ENCODE measurements at places on chromosomes 5 and 9.

GRCh38 chr9:101027236-101027635 lies 1.3 kb upstream of the PLPPR1 start:
- no peak for DNase-seq

- DNase-seq, result no peak
Measured at GRCh38 chr5:170563824-170564567, 60.2 kb downstream of the KCNIP1 start.

DNA sequence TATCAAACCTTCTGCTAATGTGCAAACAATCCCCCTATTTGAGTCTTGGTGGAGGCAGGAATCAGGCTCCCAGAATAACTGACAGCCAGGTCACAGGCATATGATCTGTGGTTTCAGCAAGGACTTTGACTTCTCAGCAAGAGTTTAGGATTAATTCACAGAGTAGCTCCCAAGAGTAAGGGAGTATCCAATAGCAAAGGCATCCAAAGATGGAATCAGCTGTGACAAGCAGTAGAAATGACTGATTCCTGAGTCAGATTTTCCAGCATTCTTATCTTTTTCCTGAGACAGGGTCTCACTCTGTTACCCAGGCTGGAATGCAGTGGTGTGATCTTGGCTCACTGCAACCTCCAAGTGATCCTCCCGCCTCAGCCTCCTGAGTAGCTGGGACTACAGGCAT lies 108.3 kb downstream of the EPB41L4A start:
- DNase-seq, result no peak

- DNase-seq, result no peak
Measured at GRCh38 chr9:138072161-138072842, 194.7 kb downstream of the CACNA1B start.

GRCh38 chr9:74528207-74528606 lies 31.1 kb downstream of the RORB start:
- no peak for DNase-seq

- no peak for DNase-seq
Measured at GRCh38 chr5:63128018-63128417, 549.4 kb downstream of the LRRC70 start.

DNA sequence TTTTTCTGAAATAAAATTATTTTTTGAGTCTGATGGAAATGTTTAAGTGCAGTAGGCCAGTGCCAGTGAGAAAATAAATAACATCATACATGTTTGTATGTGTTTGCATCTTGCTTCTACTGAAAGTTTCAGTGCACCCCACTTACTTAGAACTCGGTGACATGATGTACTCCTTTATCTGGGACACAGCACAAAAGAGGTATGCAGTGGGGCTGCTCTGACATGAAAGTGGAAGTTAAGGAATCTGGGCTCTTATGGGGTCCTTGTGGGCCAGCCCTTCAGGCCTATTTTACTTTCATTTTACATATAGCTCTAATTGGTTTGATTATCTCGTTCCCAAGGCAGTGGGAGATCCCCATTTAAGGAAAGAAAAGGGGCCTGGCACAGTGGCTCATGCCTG lies 39.2 kb downstream of the FXN start:
- DNase-seq, result no peak

DNA sequence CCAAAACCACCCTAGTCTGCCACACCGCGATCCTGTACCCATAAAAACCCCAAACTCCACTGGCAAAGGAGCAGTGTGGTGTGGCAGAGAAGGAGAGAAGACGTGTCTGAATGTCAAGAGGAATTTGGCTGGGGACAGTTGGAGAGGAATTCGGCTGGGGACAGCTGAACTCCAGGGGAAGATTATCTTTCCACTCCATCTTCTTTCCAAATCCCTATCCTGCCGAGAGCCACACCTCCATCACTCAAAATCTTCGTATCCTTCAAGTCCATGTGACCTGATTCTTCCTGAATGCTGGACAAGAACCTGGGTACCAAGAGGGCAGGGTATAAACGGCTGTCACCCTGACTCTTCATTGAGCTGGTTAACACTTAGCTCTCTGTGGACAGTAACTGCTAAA lies 448.1 kb downstream of the ARHGEF28 start:
- DNase-seq, result no peak

DNA sequence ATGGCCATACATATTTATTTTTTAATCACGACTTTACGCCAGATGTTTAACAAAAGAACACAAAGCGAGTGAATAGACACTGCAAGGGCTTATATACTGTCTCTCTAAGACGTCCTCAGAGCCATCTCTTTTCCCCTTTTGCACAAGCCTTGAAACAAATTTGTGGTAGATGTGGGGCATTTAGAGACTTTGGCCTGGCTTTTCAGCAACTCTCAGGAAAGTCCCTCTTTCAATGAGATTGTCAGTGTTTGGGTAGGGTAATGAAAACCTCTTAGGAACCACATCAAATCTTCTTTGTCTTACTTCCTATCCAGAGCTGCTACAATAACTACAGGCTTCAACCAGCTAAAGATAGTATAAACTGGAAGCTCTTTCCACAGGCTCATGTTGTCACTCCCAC lies 380.0 kb downstream of the ANXA1 start:
- DNase-seq, result no peak

- DNase-seq, result no peak
Measured at GRCh38 chr5:2066373-2066772, 183.6 kb upstream of the IRX4 start.

- DNase-seq, result no peak
Measured at GRCh38 chr5:80686757-80687156, 32.0 kb upstream of the DHFR start.

- DNase-seq, result no peak
Measured at GRCh38 chr9:116635908-116636307, 51.2 kb upstream of the TRIM32 start.

- DNase-seq, result no peak
Measured at GRCh38 chr5:140399979-140400729, 1.5 kb upstream of the ANKHD1 start.

GRCh38 chr5:108820983-108821382 lies 73.3 kb downstream of the FER start:
- DNase-seq, result no peak

DNA sequence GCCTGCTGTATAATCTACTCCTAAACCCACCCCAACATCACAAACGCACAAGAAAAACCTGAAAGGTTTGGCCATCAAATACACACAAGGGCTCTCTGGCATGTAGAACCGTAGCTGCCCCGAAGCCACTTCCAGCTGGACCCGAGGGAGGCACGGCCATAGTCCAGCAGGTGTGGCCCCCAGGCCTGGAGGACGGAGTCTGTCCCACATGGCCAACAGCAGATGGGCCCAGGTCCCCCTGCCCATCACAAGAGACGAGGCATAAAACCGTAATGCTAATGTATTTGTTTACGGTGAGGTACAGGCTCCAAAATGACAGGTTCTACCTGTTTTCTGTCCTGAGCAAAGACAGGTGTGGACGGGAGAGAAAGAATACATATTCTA lies 234.2 kb downstream of the SYK start:
- DNase-seq, result no peak

DNA sequence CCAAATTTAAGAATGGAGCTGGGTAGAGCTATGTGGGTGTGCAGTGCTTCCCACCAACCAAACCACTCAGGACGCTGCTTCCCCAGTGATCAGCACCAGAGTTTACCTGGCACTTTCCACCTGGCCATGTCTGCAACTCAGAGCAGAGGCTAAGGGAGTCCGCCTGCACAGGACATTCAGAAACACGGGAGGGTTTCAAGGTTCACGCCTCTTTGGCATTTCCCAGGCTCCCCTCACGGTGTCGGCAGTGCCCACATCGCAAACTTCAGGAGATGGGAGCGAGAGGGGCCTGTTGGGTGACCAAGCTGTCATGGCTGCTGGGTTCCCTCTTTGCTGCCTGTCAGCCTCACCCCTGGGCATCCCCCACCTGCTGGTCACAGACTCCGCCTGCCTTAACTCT lies 161.5 kb downstream of the NXNL2 start:
- DNase-seq, result no peak

- DNase-seq, result no peak
Measured at GRCh38 chr9:124261736-124262648, 4.2 kb downstream of the NEK6 start.

- no peak for DNase-seq
Measured at GRCh38 chr9:135341612-135342169, 137.9 kb upstream of the PPP1R26 start.

GRCh38 chr5:95809414-95809960 lies 13.0 kb downstream of the GLRX start:
- DNase-seq, result no peak
